ENCODE measurements at places on chromosomes 2 and 18. TPM values are rescaled to one million over a fixed set of nuclear protein-coding genes. Genes with fewer than 3 reads are reported as not detected.

APOB gene
- 4.6 TPM for total RNA-seq

SNTG2 gene
- total RNA-seq: 1.1 TPM

GRCh38 chr2:128600581-128601297 lies 282.1 kb upstream of the HS6ST1 start:
- H3K4me3 ChIP-seq: no peak overlapping the region
- peak; percentile 6 for DNase-seq
- H3K27me3 ChIP-seq: no peaks in the 10 kb centered on the region
- no peak overlapping the region for H3K27ac ChIP-seq

- H3K4me1 ChIP-seq: no peaks in the 10 kb centered on the region
- H3K27me3 ChIP-seq: no peaks in the 10 kb centered on the region
- H3K27ac ChIP-seq: no peak overlapping the region
- no peak overlapping the region for H3K4me3 ChIP-seq
- DNase-seq: no peak
Observed at GRCh38 chr18:62458868-62459716, 63.7 kb upstream of the ZCCHC2 start.

DNA sequence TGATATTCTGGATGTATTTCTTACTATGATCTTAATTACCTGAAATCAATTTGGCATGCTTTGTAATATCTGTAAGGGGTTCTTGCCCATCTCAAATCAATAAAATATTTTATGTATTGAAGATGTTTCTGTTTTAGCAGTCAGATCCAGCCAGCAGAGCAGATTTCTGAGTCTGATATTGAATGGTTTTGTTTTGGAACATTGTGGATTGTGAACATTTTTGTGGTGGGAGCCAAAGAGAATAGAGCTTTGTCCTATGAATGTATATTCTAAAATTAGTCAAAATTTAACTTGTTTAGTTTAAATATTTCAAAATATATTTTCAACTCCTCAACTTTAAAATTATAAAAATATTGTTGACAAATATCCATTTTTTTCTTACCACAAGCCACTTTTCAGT lies 197.0 kb downstream of the UBE2E3 start:
- no peaks in the 10 kb centered on the region for H3K4me1 ChIP-seq
- no peak overlapping the region for H3K27ac ChIP-seq
- H3K4me3 ChIP-seq: no peak overlapping the region
- no peaks in the 10 kb centered on the region for H3K27me3 ChIP-seq
- no peak for DNase-seq
- H3K36me3 ChIP-seq: no peaks in the 10 kb centered on the region

DNA sequence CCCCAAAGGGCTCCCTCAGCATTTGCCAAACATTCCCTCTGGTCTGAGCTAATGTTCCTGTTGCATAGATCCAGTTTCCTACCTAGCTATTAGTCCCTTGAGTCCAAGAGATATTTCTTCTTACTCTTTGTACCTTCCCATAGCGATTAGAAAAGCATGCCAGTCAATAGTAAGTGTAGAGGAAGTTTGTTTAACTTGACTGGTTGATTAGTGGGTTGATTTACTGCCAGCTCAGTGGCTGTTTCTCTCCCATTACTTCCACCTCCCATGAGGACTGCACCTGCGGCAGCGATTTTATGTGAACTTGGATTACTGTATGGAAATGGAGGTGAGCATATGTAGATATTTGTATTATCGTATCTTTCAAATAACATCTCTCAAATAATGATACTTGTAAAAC lies 1748.4 kb upstream of the CELF4 start:
- H3K27me3 ChIP-seq: no peaks in the 10 kb centered on the region
- DNase-seq: no peak
- no peak overlapping the region for H3K27ac ChIP-seq
- no peaks in the 10 kb centered on the region for H3K4me1 ChIP-seq
